ENCODE measurements at places on chromosomes 7 and 10.
A peak's percentile ranks its signal among the peaks of the same experiment; 100 is the strongest.

DNA sequence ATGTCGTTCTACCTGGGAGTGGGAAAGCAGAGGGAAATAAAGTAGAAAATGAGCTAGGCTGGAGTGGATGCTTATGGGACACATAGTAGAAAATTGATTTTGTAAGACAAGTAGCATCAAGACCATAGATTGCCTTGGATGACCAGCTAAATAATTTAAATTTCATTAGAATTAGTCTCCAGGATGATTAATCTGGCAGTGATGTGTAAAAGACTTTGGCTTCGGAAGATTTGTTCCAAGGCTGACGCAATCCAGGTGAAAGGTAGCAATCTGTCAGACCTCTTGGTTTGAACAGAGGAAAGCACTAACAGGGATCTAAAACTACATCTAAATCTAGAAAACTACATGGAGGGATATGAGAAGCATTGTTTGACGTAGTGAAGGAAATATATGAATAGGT, 236.5 kb downstream of the ARL4A start:
- no peak for DNase-seq

GRCh38 chr7:131904760-131905327, 348.4 kb upstream of the PODXL start:
- DNase-seq, result no peak

- no peak for DNase-seq
These were observed 158.0 kb downstream of the CREB5 start for GRCh38 chr7:28570113-28570969.

GRCh38 chr10:45227456-45227855, 88.0 kb downstream of the OR13A1 start:
- DNase-seq, result no peak

- no peak for DNase-seq
These were observed 69.7 kb upstream of the APBB1IP start for GRCh38 chr10:26368463-26368862.

DNA sequence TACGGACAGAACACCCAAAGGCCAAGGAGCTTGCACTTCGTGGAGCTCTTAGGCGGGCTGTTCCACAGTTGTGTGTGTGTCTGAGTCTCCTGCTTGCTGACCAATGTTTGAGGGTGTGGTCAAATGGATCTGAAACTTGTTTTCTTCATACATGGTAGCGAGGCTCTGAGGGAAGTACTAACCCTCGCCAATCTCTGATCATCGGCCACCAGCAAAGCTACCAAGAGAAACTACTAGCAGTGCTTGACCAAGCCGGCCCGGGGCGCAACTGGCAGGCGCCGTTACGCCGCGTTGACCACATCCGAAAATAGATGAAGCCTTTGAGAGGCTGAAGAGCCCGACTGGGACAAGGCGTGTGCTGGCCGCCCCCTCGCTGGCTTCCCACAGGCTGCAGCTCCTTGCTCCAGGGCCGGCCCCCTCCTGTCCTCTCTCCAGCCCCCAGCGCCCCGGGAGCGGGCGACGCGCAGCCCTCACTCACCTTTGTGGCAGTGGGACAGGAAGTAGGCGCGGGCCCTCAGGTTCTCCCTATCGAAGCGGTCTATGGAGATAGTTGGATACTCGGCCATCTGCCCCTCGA, 384 bp downstream of the DCLRE1C start:
- DNase-seq, result peak; percentile 91

DNA sequence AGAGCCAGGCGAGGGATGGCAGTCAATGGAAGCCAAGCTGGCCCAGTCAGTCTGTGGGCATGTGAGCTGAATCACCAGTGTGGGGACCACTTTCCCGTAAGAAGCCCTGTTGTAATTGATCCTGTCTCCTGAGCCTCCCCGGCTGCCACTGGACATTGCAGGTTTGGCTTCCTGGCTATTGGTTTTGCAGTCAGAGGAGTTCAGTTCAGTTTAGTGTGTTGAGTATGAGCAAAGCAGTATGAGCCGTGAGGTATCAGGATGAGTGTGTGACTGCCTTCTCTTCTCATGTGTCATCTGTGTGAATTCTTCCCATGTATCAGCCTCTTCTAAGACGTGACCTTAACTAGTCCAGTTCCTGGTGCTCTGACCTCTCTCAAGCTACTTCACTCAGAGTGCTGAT, 227.4 kb downstream of the PRKG1 start:
- DNase-seq, result no peak

GRCh38 chr7:88806280-88807037, 10.9 kb upstream of the TEX47 start:
- no peak for DNase-seq

- DNase-seq, result no peak
These were observed 50.6 kb upstream of the SRPK2 start for GRCh38 chr7:105439174-105439893.

- DNase-seq, result no peak
These were observed 5.4 kb downstream of the RAB11FIP2 start for GRCh38 chr10:118041316-118041715.

DNA sequence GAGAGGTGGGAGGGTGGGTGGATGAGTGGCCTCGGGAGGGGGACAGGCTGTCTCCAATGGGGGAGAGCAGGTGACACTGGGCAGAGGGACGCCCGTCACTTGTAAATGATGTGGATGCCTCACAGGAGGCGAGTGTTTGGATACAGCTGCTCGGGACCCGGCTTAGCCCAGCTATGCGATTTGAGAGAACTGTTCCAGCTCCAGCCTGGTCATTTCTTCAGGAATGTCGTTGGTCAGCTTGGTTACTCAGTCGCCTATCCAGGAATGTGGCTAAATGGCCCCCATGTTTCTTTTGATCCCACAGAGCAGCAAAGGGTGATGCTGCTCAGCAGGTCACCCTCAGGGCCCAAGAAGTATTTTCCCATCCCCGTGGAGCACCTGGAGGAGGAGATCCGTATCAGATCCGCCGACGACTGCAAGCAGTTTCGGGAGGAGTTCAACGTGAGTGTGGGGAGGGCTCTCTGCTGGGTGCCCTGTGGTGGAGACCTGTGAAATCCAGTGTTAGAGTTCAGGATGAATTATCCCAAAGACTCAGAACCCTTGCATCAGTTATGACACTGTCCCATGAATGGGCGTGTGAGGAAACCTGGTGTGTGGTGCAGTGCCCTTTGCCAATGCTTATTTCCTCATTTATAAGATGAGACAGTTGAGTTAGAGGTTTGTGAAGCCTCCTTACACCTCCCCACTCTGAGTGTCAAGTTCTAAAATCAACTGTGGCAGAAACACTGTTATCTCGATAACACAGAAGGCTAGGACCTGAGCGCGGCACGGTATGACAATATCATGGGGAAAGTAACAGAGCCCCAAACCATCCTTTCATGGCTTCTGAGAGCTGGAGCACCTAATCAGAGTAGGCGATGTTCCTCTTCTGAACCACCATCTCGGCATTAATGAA, 76.8 kb downstream of the MKI67 start:
- DNase-seq, result no peak

DNA sequence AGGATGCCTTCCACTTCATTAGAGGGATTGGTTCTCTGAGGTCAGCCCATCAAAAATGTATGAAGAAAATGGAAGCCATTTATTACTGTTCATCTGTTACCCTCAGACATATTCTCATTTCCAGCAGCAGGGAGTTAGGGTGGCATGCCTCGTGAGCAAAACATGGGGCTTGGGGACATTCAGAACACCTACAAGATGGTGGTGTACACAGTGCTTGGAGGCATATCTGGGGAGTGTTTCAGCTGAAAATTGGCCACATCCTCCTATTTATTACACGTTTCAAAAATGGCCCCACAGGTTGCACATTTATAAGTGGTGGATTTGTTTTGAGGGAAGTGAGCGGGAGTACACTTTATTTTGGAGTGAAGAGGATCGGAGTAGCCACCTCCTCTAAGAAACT, 93.4 kb downstream of the SPAG6 start:
- no peak for DNase-seq

DNA sequence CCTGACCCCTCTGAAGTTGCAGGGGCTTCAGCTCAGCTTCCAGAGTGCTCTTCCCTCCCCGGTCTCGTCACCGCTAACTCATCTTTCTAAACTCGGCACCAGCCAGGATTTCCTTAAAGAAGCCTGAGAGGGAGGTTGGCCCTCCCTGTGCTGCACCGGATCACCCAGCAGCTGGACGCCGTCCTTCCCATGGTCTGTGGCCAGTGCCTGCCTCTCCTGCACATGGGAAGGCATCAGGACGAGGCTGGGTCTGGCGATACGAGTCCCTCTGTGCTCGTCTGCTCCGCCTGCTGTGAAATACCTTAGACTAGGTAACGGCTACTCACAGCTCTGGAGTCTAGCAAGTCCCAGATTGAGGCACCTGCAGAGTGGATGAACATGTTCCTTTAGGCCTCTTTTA, 179.1 kb downstream of the ZMYND11 start:
- DNase-seq, result no peak

- peak; percentile 46 for DNase-seq
These were observed 6.4 kb upstream of the CYTH3 start for GRCh38 chr7:6278749-6279310.

DNA sequence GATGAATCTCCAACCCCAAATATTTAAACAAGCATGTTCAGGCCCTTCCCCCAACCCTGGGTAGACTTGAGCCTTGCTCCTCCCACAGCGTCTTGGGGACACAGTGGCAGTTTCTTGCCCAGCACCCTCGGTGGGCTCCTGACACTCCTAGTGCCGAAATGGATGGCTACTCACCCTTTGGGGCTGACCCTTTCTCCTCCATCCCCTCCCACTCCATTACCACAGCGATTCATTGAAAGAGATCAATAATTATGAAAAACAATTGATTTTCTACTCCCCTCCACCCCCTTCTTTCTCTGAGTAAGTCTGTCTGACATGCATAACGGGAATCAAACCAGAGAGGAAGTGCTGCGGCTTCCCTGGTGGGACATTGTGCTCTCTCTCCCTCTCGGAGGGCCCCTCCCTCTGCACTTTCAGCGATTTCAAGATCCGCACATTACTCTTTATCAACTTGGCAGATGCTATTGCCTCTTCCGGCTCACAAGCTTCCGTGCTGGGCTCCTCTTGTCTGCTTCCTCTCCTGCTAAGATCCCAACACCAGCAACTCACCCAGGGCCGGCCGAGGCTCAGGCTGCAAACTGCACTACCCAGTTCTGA, 79.0 kb upstream of the PLXNA4 start:
- peak; percentile 65 for DNase-seq

GRCh38 chr7:121810831-121811672, 61.9 kb upstream of the PTPRZ1 start:
- DNase-seq, result no peak

DNA sequence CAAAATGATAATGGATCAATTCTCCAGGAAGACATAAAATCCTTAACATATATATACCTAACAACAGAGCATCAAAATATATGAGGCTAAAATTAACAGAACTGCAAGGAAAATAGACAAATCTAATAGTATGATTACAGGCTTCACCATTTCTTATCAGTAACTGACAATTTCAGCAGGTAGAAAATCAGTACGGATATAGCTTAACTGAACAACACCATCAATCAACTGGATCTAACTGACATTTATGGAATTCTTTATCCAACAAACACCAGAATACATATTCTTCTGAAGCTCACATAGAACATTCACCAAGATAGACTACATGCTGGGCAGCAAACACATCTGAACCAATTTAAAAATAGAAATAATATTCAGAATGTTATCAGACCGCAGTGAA, 121.1 kb upstream of the CDC14C start:
- DNase-seq, result no peak

GRCh38 chr10:90769946-90770841, 87.6 kb downstream of the HTR7 start:
- no peak for DNase-seq

GRCh38 chr7:46156086-46156485, 235.0 kb upstream of the IGFBP3 start:
- DNase-seq, result no peak

DNA sequence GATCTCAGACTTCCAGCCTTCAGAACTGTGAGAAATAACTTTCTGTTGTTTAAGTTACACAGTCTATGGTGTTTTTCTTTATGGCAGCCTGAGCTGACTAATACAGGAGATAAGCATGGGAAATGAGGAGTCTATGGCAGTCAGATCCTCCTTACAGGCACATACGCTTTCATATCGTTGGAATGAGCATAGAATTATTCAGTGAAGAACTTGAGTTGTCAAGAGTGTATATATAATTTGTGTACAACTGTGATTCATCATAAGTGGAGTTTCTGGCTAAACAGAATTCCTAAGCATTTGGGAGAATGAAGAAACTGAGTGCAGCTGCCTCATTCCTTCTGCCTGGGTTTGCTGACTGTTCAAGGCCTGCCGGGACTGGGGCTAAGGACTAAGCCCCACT, 516.7 kb downstream of the ADRA2A start:
- no peak for DNase-seq

- no peak for DNase-seq
These were observed 23.5 kb downstream of the TMEM273 start for GRCh38 chr10:49164559-49165188.

GRCh38 chr7:99171731-99172130, 27.8 kb upstream of the SMURF1 start:
- no peak for DNase-seq
